Stimulated activated naive CD4-positive, alpha-beta T cell treated with Interleukin-2 at 50 U/mL for 16 hours (primary cell): ENCODE measurements at places on chromosomes 12 and 14.

DNA sequence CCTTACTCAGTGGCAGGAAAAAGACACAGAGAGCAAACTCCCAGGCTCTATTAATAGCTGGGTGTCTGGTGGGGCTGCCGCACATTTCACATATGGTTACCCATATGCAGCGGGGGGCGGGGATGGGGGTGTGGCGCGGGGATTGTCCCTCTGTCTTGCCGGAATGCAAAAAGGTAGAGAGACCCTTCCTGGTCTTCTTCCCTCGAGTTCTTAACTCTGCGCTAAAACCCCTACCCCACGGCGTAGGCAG lies 1.7 kb downstream of the PRMT8 start:
- DNase-seq, result no peak

GRCh38 chr12:24770821-24771220 lies 178.1 kb downstream of the BCAT1 start:
- DNase-seq, result no peak

- no peak for DNase-seq
Measured at GRCh38 chr14:103282932-103283331, 51.1 kb upstream of the EIF5 start.

DNA sequence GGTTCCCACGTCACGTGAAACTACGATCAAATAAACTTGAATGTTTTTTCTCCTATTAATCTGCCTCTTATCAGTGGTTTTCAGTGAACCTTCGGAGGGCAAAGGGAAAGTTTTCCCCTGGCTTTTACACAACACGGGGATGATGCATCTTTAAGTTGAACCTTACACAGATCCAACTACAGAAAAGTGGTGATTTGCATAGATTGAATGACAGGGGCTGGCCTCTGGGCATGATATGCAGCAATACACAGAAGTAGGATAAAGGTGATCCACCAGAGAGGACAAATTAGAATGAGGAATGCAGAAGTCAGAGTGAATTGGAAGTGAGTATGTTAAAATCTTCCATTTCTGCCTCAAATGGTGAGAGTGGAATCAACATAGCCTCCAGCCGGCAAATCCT lies 11.6 kb downstream of the GSG1 start:
- no peak for DNase-seq

DNA sequence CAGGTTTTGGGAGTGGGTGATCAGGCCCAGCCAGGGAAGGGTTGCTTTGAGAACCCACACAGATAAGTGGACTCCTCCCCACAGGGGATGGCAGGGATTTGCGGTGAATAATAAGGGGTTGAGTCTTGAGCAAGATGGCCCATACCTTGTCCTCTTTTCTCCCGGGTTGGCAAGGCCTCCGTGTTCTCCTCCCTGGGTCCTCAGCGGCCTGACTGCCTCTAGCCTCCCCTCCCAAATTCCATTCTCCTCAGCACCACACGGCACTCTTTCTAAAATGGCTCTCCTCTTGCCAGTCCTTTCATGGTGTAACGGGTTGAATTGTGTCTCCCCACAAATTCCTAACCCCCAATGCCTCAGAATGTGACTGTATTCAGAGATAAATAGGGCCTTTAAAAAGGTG lies 70.0 kb downstream of the CHST11 start:
- no peak for DNase-seq
